ENCODE measurements at places on chromosomes 2 and 18.

DNA sequence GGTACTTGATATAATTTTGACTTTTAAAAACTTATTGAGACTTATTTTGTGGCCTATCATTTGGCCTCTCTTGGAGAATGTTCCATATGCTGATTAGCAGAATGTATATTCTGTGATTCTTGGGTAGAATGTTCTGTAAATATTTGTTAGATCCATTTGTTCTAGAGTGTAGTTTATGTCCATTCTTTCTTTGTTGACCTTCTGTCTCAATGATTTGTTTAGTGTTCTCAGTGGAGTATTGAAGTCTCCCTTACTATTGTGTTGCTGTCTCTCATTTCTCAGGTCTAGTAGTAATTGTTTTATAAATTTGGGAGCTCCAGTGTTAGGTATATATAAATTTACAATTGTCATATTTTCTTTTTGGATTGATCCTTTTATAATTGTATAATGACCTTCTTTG, 349.6 kb upstream of the CWC22 start:
- no peak for DNase-seq

GRCh38 chr2:112640800-112641675, 4.7 kb upstream of the SLC20A1 start:
- DNase-seq = no peak

GRCh38 chr2:172285010-172285621, 142.3 kb upstream of the ITGA6 start:
- DNase-seq = no peak

GRCh38 chr2:26471289-26471688, 6.6 kb downstream of the OTOF start:
- no peak for DNase-seq

GRCh38 chr2:204581946-204582345, 36.7 kb downstream of the PARD3B start:
- no peak for DNase-seq

GRCh38 chr2:11711354-11711716, 35.1 kb upstream of the LPIN1 start:
- DNase-seq = no peak

GRCh38 chr18:46469186-46469915, 187.7 kb downstream of the LOXHD1 start:
- no peak for DNase-seq

GRCh38 chr2:151165105-151165684, 96.5 kb downstream of the RBM43 start:
- no peak for DNase-seq

DNA sequence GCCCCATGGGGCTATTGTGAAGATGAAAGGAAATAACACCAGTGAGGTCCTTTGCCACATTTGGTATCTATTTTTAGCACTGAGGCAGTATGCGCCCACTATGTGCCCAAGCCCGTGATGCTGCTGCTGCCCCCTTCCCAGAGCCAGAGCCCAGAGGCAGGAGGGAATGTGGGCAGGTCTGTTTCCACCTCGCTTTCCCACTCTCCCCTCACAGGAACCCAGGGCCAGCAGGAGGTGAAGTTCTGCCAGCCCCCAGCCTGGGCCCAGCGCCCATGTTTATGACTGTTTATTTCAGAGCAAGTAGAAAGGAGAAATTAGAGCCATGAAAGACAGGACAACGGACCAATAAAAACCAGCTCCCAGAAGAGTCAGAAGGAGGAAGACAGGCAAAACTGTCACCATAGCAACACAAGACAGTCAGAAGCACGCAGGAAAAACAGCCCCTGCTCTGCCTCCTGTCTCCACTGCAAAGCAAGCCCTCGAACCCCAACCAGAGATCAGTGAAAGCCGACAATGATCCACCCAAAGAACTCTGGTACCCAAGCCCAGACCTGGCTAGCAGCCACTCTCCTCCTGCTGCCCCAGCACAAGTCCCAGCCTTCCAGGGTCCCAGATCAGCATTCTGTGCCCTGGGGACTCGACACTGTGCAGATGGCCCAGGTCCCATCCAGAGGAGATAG, 1.4 kb downstream of the CYRIA start:
- DNase-seq = no peak

DNA sequence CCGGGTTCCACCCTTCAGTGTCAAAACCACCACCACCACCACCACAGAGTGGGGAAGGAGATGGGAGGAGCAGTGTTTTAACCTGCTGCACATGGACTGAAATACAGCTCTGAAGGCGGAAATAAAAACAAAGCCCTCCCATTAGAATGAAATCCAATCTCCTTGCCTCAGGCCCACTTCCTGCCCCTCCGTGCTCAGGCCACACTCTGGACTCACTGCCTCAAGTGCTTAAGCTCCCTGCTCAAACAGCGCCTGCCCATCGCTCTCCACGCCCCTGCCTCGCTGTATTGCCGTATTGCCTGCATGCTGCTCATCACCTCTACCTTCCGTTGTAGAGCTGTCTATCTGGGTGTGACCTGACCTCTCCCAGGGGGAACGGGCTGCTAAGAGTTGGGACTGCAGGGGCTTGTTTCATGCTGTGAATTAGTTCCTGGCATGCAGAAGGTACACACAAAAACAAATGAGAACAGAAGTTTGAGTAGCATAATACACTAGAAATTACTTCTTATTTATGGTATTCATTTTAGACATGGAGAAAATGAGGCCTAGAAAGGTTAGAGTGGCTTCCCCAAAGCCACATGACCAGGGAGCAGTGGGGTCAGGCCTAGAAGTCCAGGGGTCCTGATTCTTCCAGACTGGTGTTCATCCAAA, 31.6 kb upstream of the NEB start:
- no peak for DNase-seq

DNA sequence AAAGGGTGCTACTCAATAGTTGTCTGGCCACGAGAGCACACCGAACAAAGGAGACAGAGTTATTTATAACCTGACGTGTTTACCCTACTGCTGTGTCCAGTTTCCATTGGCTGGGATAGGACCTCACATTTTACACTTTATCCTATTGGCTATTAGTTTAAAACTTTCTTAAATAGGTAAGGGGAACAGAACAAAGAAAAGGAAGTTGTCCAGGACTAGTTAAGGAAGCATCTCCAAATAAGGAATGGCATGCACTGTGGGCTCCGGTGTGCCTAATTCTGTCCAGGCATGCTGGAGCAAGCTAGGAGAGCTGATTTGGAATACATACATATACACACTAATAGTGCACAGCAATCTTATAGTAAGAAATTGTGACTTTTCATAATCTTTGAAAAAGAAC, 72.2 kb downstream of the CAB39 start:
- DNase-seq = no peak

DNA sequence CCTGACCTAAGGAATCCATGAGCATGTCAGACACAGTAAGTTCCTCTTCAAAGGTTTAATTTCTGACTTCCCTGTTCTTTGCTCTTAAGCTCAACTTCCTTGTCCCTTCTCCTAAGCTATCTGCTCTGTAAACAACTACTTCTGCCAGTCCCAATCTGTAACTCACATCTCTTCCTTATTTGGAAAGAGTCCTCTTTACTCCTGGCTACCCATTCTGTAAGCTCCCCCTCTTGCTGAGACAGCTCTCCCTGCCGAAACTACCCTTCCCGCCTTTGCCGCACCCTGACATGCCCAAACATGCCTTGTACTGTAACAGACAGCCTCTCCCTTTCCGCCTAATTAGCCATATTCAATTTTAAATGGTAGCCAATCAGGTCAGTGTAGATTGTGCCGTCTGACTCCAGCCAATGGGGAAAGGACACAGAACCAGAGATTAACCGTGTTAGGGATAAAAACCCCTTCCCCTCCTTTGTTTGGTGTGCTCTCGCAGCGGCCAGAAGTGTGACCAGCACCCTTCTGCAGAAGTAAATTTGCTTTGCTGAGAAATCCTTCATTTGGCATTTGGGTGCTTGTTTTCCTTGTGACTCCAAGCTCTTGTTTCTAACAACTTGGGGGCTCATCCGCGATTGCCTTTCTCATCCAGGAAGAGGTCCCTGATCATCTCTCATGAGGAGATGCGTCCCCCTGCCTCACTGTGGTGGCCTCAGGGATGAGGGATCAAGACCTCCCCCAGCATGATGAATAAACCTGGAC, 49.0 kb downstream of the PIAS2 start:
- no peak for DNase-seq

GRCh38 chr2:38191516-38191915, 115.6 kb upstream of the CYP1B1 start:
- DNase-seq = no peak

DNA sequence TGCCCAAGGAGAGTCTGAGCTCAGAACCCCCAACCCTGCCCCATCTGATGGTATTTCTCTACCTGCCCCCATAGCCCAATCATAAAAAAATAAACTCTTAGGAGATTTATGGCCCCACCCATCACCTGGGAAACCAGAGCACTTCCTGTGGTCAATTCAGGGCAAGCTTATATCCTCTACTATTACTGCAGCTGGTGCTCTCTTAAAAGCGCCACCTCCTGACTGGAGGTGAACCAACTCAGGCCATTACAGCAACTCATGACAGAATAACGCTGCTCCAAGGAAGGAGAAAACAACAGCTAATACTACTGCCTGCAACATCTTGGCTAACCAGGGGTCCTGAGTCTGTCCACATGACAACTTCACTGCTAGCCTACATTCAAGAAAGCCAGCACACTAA, 195.7 kb downstream of the MTCL1 start:
- no peak for DNase-seq

DNA sequence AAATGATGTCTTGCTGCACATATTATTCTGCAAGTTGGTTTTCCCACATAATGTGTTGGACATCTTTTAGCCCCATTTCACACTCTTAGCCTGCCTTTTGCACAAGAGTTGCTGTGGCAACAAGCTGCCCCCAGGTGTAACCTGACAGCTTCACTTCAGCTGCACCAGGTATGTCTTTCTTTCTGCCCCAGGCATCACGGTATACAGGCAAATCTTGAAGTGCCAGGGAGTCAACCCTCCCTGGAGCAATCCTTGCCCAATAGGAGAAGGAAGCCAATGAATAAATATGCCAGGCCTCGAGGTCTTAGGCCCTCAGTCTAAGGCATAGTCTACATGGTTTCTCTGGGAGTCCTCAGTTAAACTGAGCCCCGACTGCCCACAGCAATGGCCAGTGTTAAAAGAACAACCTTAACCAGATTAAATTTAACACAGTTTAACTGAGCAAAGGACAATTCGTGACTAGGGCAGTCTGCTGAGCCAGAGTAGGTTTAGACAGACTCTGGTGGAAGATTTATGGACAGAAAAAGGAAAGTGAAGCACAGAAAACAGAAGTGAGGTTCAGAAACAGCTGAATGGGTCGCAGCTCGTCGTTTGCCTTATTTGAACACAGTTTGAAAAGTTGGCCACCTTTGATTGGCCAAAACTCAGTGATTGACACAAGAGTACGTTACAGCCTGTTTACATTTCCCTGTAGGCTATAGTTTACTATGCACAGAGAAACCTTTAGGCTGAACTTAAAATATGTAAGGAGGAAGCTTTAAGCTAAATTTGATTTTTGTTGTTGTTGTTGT, 32.0 kb upstream of the C1QL2 start:
- no peak for DNase-seq

GRCh38 chr2:47010176-47010575, 94.6 kb upstream of the MCFD2 start:
- no peak for DNase-seq

- no peak for DNase-seq
These were observed 38.1 kb downstream of the EMX1 start for GRCh38 chr2:72955228-72956049.

- no peak for DNase-seq
These were observed 73.0 kb upstream of the CYRIA start for GRCh38 chr2:16738361-16739225.

GRCh38 chr18:71760541-71760940, 783.6 kb downstream of the CBLN2 start:
- DNase-seq = no peak

GRCh38 chr2:184644685-184645084, 46.4 kb downstream of the ZNF804A start:
- DNase-seq = no peak

DNA sequence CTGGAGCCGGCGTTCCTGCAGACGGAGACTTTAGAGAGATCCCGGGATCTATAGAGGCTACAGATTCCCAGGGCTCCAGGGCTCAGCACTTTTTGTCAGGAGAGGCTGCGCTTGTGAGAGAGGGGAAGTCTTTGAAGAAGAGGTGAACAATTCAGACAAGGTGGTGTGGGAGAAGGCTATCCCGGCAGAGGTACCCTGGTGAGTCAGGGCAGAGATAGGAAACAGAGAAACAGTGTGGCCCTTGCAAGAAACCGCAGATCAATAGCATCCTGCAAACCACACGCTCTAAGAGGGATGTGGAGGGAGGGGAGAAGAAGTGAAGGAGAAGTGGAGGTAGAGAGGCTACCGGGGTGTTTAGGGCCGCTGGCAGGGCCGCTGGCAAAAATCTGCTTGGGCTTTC, 160.5 kb upstream of the APCDD1 start:
- DNase-seq = no peak

- no peak for DNase-seq
These were observed 112.7 kb upstream of the RBMS1 start for GRCh38 chr2:160606341-160606740.

DNA sequence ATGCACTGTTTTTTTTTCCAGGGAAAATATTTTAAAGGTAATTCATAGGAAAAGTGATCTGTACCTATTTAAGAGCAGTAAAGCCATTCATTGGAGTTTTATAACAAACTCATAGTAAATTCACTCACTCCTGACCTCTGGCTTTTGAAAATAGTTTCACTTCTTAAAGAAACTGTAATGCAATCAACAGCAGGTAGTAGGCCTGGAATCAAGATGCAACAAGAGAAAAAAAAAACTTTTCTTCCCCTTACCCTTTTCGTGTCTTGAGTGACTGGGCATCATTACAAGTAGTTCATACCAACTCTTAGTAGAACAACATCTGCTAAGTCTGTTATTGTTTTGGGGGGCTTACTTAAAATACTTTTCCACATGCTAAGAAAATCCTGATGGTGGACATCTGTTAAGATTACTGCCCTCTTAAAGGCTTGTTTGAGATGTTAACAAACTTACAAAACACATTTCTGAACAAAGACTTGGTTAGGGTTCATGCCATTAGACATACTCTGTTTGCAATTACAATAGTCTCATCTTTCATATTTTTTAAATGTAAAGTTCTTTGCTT, 164.1 kb upstream of the FOSL2 start:
- DNase-seq = no peak

DNA sequence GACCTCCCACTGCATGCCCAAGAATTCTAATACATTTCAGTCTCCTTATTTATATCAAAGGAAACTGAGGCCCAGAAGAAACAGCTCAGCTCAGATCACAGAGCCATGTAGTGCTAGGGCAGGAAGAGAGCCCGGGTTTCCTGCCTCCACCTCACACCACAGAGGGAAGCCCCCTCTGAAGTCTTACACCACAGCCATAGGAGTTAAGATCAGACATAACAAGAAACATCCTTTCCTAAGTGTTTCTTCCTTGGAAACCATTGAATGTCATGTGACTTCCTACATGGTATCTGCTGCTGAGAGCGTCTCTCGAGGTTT, 102.1 kb downstream of the MTCL1 start:
- DNase-seq = no peak

Data from activated gamma-delta T cell treated with Interleukin-2 at 50 U/mL for 16 hours (primary cell).